Fibroblast of skin of scalp (primary cell): ENCODE measurements at places on chromosomes 4 and X.

- no peak for DNase-seq
Measured at GRCh38 chr4:39668887-39669286, 29.0 kb upstream of the UBE2K start.

DNA sequence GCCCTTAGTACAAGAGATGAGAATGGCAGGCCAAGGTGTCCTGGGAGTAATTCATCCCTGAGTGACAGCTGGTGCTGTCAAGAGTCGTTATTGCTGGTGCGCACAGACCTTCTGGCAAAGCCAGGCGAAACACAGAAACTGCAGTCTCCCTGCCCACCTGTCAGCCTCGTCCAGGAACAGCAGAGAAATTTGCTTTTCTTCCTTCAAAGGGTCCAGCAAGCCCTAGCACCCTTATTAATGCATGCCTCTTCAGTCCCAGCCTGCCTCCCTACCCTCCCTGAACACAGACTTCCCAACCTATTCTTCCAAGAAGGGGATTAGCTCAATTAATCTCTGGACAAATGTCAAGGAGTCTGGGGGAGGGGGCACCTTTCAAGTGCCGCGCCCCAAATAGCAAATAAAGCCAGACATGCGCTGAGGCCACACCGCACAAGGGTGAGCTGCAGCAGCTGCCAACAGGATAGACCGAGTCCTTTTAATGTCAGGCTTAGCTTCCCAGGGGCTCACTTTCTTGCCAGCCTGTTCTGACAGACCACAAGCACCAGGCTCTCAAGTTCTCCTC is 250.7 kb upstream of the RASGEF1B start:
- no peak for DNase-seq

- DNase-seq = peak; percentile 62
Measured at GRCh38 chrX:11105080-11105479, 6.1 kb upstream of the HCCS start.

GRCh38 chrX:19540076-19540475 is 24.8 kb upstream of the MAP3K15 start:
- DNase-seq = no peak

DNA sequence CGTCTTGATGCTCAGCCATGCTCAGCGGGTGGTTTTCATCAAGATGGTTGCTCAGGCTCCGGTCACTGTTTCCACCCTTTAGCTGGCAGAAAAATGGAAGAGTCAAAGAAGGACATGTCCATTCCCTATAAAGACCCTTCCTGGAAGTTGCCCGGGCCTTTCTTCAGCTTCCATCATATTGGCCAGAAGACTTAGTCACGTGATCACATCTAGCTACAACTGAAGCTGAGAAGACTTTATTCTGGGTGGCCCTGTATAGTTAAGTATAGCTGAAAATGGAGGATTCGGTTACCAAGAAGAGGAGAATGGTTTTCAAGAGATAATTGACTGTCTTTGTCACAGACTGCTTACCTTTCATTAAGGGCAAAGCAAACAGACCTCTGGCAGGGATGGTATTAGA is 296.7 kb upstream of the CASK start:
- no peak for DNase-seq

DNA sequence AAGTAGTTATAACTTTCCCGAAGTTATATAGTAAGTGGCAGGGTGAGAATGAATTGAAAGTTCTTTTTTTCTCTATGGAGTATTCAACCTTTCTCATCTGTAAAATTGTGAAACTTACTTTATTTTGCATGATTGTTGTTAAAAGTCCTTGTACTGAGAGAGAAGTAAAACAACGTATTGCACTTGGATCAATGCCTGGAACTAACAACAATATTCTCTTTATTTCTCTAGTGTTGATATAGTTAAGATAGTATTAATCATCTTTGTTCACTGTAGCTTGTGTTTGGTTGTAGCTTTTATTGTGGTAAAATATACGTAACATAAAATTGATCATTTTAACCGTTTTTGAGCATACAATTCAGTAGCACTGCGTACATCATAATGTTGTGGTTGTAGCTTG is 48.7 kb downstream of the STIM2 start:
- no peak for DNase-seq
